Colonic mucosa (tissue), 4 donors: ENCODE measurements at places on chromosomes 11 and 22. TPM values are rescaled to one million over a fixed set of nuclear protein-coding genes. Genes with fewer than 3 reads are reported as not detected.
A peak's percentile ranks its signal among the peaks of the same experiment; 100 is the strongest.

DNA sequence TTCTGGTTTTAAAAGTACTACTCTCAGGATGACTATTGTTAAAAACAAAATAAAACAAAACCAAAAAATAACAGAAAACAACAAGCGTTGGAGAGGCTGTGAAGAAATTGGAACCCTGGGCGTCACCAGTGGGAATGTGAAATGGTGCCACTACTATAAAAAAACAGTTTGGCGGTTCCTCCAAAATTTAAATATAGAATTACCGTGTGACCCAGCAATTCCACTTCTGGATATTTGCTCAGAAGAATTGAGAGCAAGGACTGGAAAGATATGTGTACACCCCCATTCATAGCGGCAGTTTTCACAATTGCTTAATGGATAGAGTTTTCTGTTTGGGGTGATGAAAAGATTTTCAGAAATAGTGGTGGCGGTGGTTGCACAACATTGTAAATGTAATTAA lies 8.6 kb downstream of the APOA4 start:
- no peaks in the 10 kb centered on the region for H3K4me1 ChIP-seq
- no peak overlapping the region for H3K27ac ChIP-seq
- no peak overlapping the region for H3K4me3 ChIP-seq
- no peaks in the 10 kb centered on the region for H3K36me3 ChIP-seq
- no peak for DNase-seq
- no peaks in the 10 kb centered on the region for H3K27me3 ChIP-seq

GRCh38 chr11:119426142-119426541 lies 3.2 kb upstream of the THY1 start:
- H3K27ac ChIP-seq = no peak overlapping the region
- H3K36me3 ChIP-seq = no peaks in the 10 kb centered on the region
- no peak overlapping the region for H3K4me3 ChIP-seq
- DNase-seq = no peak

DNA sequence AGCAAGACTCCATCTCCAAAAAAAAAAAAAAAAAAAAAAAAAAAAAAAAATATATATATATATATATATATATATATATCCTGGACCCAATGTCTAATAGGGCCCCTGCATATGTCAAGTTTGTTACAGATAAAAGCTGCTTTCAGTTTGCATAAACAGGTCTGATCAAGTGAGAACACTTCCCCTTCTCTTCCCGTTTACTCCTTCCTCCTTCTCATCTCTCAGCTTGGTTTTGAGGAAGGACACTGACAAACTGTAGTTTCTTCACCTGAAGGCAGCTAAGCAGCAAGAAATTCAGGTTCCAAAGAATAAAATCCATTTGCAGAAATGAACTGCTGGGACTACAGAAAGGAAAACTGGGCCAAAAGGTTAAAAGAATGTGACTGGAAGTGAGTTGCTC lies 11.7 kb downstream of the THOC5 start:
- no peak overlapping the region for H3K4me3 ChIP-seq
- no peaks in the 10 kb centered on the region for H3K4me1 ChIP-seq
- no peak for DNase-seq
- H3K36me3 ChIP-seq = peaks cover 4% of the 10 kb centered on the region
- H3K27ac ChIP-seq = no peak overlapping the region

DNA sequence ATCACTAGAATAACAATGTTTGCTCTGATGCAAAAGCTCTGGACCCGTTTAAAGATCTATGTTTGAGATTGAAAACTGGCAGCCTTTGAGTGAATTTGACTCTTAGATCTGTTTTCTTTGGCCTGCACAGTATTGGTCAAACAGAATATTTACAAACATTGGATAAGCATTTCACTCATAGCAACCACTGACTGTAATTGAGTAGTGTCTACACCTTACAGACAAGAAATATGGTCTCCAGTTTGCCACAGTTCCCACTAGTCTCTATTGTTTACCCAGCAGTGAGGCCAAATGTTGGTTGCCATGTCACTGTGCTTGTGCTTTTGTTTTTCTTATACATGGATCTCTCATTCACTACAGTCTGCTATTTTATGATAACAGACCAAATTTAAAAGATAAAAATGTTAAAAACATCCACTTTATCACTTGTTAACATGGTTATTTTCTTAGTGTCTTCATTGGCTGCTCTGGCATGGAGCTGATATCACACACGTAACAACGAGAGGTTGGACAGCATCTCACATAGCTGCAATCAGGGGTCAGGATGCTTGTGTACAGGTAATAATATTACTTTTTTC lies 12.2 kb downstream of the ANKRD42 start:
- no peak for DNase-seq
- no peaks in the 10 kb centered on the region for H3K4me1 ChIP-seq
- H3K36me3 ChIP-seq = no peaks in the 10 kb centered on the region
- H3K27me3 ChIP-seq = no peaks in the 10 kb centered on the region

- no peak overlapping the region for H3K4me3 ChIP-seq
- no peak for DNase-seq
- no peak overlapping the region for H3K27ac ChIP-seq
- H3K27me3 ChIP-seq = no peaks in the 10 kb centered on the region
Measured at GRCh38 chr11:132365650-132366049, 995.2 kb downstream of the NTM start.

GRCh38 chr22:46373921-46374662 lies 38.6 kb downstream of the TRMU start:
- peaks cover 18% of the 10 kb centered on the region for H3K4me1 ChIP-seq
- no peak overlapping the region for H3K4me3 ChIP-seq
- DNase-seq = peak; percentile 90
- no peaks in the 10 kb centered on the region for H3K27me3 ChIP-seq

DNA sequence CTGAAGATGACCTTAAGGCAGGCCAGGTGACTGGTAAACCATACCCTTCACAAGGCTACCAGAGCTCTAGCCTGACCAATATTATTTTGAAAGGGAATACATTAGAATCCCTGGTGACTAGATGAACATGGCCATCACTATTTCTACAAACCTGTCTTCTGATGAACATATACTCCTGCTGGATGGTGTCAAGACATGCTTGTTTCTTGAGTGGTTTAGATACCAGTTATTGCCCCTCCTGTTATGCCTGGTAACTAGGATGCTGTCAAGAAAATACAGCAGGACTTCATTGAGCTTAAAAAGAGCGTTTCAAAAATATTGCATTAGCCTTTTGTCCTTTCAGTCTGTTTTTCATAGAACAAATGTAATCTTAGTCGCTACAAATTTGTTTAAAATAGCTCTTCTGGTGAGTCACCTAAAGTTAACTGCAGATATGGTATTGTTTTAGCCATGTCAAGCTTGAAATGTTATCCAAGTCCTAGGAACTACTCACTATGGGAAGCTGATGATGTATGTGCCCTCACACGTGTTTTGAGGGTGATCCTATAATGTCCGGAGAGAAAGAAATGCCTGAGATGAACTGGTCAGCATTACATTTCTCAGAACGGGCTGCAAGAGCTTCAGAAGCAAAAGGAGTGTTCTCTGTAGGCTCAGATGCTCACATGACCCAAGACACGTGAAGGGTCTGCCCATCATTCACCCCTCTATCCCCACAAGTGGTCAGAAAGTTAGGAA lies 20.6 kb downstream of the ADM start:
- H3K36me3 ChIP-seq = no peaks in the 10 kb centered on the region
- H3K27ac ChIP-seq = peak overlapping the region; percentile 77
- H3K4me1 ChIP-seq = peaks cover 10% of the 10 kb centered on the region
- H3K27me3 ChIP-seq = no peaks in the 10 kb centered on the region
- no peak overlapping the region for H3K4me3 ChIP-seq

GRCh38 chr11:13384908-13385640 lies 77.9 kb downstream of the BTBD10 start:
- DNase-seq = peak; percentile 36
- no peak overlapping the region for H3K27ac ChIP-seq
- H3K27me3 ChIP-seq = no peaks in the 10 kb centered on the region
- no peaks in the 10 kb centered on the region for H3K4me1 ChIP-seq
- H3K4me3 ChIP-seq = no peak overlapping the region

DNA sequence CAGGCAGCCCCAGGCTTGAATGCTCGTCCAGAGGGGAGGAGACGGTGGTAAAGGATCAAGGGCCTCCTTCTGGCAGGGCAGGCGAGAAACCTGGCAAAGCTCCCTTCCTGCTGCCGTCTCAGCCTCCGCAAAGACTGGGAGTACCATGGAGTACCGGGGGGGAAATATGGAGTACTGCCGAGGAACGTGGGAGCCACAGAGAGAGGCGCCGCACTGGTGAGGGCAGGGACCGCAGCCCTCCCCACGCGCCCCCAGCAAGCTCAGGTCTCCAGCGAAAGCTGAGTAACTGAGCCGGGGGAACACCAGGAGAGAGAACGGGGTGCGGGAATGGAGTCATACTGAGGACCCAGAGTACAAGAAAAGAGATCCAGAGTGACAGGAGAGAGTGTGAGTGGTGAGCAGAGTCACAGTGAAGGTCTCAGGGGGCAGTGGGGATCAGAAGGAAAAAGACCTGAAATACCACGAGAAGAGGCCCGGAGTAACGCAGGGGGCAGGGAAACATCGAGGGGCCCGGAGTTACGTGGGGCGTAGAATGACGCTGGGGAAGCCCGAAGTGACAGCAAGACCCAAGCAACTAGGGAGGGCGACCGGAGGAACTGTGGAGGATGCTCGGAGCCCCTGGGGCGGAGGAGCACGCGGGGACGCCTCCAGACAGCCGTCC lies 740 bp downstream of the EML3 start:
- peak overlapping the region; percentile 97 for H3K27ac ChIP-seq
- peak overlapping the region; percentile 80 for H3K4me3 ChIP-seq
- H3K36me3 ChIP-seq = no peaks in the 10 kb centered on the region
- DNase-seq = peak; percentile 58
- no peaks in the 10 kb centered on the region for H3K27me3 ChIP-seq

- H3K36me3 ChIP-seq = no peaks in the 10 kb centered on the region
- no peak overlapping the region for H3K4me3 ChIP-seq
- no peaks in the 10 kb centered on the region for H3K27me3 ChIP-seq
- no peak for DNase-seq
Measured at GRCh38 chr22:47354668-47355387, 592.4 kb downstream of the TBC1D22A start.

- H3K4me3 ChIP-seq = no peak overlapping the region
- DNase-seq = no peak
- no peaks in the 10 kb centered on the region for H3K36me3 ChIP-seq
- H3K27ac ChIP-seq = no peak overlapping the region
Measured at GRCh38 chr22:50188356-50188755, 2.6 kb downstream of the TRABD start.

GRCh38 chr11:78577495-78577894 lies 2.8 kb upstream of the NARS2 start:
- no peaks in the 10 kb centered on the region for H3K36me3 ChIP-seq
- H3K4me1 ChIP-seq = no peaks in the 10 kb centered on the region
- no peak overlapping the region for H3K4me3 ChIP-seq
- DNase-seq = no peak
- H3K27ac ChIP-seq = no peak overlapping the region
- no peaks in the 10 kb centered on the region for H3K27me3 ChIP-seq

- peak overlapping the region; percentile 38 for H3K4me3 ChIP-seq
- no peak for DNase-seq
- H3K4me1 ChIP-seq = peaks cover 7% of the 10 kb centered on the region
- H3K27ac ChIP-seq = no peak overlapping the region
Measured at GRCh38 chr11:45181193-45181888, 34.9 kb downstream of the PRDM11 start.

DNA sequence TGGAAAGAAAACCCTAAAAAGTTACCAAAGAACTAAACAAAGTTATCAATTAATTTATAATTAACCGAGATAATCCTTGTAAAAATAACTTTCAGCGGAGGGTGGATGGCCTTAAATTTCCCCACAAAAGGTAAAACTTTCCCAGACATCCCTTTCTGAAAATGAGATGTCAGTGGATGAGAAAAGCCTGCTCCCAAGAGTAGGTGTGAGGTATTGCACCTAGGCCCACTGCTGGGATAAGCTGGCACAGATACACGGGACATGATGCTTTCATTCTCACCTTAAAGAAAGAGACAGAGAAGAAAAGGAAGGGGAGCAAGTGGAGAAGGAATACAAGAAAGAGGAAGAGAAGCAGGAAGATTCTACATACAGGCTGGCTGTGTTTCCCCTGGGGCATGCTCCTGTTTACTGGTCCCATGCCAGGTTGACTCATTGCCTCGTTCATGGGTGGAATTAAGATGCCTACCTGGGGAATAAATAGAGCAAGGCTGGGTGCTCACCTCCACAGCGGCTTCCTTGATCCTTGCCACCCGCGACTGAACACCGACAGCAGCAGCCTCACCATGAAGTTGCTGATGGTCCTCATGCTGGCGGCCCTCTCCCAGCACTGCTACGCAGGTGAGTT lies at the start of gene SCGB2A2:
Gene SCGB2A2, plus strand, starts transcription at position 505 of the 625 bp plus-strand sequence. Its CDS starts 59 bp downstream, at position 564.
- DNase-seq = no peak
- H3K27me3 ChIP-seq = no peaks in the 10 kb centered on the region
- no peak within 1 kb of the TSS for H3K27ac ChIP-seq
- no peak within 1 kb of the TSS for H3K4me3 ChIP-seq

DNA sequence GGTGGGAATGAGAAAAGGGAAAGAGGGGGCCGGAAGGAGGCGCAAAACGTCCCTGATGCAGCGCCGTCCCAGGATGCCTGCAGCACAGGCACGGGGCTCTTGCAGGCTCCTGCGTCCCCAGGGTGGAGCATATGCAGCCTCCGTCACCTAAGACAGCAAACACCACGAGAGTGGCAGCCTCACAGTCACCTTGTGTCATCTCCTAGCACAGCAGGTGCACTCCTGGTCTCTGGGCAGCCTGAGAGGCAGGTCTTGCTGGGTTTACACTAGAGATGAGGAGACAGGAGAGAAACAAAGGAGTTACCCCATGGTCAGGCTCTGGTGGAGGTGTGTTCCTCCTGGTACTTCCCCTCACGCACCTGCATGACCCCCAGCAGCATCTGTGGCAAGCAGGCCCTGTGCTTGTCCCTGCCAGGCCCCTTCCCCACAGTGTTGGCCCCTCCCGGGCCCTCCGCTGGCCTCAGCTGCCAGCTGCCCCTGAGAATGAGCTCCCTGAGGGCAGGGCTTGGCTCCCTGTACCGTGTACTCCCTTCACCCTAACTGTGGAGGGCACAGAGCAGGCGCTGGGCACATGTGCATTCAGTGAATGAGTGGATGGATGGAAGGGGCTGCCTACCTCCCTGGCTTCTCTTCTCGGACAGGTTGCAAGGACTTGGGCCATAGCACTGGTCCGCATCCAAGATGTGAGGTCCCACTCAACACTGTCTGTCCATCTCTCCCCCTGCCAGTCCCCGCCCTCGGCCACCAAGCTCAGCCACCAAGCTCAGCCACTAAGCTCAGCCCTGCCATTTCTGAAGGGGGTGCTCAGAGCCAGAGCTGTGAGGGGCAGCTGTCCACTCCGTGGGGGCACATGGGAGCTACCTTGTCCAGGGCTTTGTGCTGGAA lies 988.6 kb downstream of the BRD1 start:
- no peaks in the 10 kb centered on the region for H3K36me3 ChIP-seq
- no peaks in the 10 kb centered on the region for H3K27me3 ChIP-seq
- no peak overlapping the region for H3K4me3 ChIP-seq
- no peak for DNase-seq
- H3K27ac ChIP-seq = no peak overlapping the region

- no peak overlapping the region for H3K27ac ChIP-seq
- no peaks in the 10 kb centered on the region for H3K27me3 ChIP-seq
- DNase-seq = no peak
- no peaks in the 10 kb centered on the region for H3K36me3 ChIP-seq
- no peak overlapping the region for H3K4me3 ChIP-seq
Measured at GRCh38 chr11:123405123-123405592, 24.9 kb upstream of the GRAMD1B start.

GRCh38 chr11:13902523-13902922 lies 60.0 kb upstream of the SPON1 start:
- H3K4me3 ChIP-seq = no peak overlapping the region
- H3K27ac ChIP-seq = no peak overlapping the region
- no peak for DNase-seq
- no peaks in the 10 kb centered on the region for H3K4me1 ChIP-seq
- H3K36me3 ChIP-seq = no peaks in the 10 kb centered on the region
- no peaks in the 10 kb centered on the region for H3K27me3 ChIP-seq

TRPM5 gene
- total RNA-seq = 1.9 TPM

RFPL2 gene
- not detected for total RNA-seq

HIC2 gene
- 6.3 TPM for total RNA-seq

HTATIP2 gene
- total RNA-seq = 126 TPM
